Thoracic aorta (tissue), 2 donors: ENCODE measurements at places on chromosomes 1 and 21.
A peak's percentile ranks its signal among the peaks of the same experiment; 100 is the strongest.

DNA sequence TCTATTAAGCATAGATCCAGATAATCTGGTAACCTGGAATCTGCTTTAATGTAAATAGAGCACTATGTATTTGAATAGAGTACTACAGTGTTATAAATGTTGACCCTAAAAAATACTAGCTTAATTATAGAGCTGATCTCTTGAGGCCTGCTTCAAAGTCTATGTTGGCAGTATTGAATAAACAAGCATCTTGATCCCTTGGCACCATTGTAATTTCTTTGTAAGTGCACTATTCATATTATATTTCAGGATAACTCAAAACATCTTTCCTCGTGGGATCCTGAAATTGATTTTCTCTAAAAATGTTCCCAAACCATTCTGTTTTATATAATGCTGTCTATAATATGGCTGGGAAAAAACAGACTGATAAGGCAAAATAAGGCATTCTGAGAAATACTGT is 10.8 kb downstream of the CTTNBP2NL start:
- DNase-seq, result no peak

DNA sequence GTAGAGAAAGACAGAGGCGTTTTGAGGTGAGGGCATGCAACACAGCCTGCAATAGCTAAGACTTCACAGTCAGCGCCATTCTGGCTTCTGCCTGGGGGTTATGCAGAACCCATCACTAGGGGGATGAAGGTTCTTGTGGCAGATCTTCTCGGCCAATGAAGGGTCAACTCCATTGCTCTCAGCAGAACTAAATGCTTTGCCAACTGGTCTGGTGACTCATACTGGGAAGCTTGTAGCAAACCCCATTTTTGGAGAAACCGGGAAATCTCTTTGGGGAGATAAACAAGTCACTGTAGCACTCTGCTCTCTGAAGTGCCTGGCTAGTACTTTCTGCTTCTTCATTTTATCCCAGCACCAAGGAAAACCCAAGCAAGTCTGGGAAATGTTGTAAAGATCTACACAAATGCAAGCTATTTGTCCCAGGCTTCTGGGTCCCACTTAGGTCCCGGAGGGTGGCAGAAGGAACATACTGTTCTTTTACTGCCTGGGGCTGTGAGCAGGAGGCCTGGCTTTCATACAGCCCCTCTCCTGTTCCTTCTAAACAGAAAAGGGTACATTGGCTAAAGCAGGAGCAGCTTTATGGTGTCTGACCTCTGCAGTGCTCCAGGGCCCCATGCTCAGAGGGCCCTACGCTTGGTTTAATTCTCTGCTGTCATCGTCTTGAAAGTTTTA is 28.8 kb downstream of the SHISA4 start:
- peak; percentile 60 for DNase-seq

DNA sequence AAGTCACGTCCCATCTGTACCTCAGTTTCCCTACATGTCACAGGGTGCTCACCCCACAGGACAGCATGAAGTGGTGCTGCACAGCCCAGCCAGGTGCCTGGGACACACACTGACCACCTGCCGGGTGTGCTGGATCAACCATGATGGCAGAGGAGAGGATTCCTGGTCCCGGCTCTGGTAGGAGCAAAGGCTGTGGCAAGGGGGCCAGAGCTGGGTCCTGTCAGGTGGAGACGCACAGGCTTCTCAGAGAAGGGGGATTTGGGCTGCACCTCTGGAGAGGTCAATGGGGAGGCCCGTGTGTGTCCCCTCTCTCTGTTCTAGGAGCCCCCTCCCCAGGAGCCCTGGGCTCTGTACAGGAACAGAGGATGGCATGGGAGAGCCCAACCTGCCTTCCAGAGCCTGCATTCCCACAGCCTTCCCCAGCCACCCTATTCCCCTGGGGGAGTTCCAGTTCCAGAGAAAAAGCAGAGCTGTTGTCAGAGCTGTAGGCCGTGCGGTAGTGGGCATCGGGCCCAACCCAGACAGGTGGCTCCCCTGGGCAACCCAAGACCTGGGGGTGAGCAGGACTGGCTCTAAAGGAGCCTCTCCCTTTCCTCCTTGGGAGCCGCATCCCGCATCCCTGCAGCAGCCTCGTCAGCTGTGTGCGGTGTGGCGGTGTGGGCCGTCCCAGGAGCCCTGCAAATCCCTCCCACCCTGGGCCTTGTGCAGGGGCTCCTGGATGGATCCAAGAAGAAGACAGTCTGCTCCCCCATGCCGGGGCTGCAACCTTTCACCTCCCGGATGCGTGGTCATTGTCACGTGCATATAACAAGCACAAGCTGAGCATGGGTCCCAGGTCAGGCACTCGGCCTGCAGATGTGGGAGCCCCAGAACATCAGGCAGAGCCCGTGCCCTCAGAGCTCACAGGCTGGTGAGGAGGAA is 2.9 kb upstream of the TFF3 start:
- DNase-seq, result no peak

- DNase-seq, result no peak
Measured at GRCh38 chr1:107551456-107551855, 410.6 kb downstream of the NTNG1 start.

DNA sequence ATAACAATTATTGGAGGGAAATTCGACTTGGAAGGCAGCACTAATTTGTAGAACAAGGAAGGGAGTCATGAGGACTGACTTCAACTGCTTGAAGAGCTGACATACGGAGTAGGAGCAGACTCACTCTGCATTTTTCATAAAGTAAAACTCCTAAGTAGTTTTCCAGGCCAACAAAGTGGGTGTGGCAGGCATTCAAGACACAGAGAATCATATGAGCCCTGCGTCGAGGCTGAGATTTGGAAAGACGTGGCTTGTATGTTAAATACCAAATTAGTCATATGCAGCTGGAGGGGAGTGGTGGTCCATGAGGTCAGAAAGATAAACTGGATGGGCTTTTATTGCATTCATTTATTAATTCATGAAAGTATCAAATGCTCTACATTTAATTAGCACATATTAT is 255.7 kb upstream of the JUN start:
- DNase-seq, result no peak

DNA sequence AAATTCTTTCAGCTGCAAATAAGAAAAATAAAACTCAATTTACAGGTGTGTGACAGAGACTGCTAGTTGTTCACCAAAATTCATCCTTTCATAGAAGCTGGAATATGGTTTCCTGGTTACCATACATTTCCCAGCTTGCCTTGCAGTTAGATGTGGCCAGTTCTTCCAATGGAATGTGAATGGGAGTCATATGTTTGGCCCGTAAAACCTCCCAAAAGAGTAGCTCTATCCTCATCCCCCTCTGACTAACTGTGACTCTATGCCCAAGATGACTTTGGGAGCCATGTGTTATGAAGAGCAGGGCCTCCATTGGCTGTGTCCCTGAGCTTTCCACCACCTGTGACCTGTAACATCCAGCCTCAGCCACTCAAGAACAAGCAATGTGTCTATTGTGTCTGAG is 90.6 kb upstream of the NGF start:
- no peak for DNase-seq

DNA sequence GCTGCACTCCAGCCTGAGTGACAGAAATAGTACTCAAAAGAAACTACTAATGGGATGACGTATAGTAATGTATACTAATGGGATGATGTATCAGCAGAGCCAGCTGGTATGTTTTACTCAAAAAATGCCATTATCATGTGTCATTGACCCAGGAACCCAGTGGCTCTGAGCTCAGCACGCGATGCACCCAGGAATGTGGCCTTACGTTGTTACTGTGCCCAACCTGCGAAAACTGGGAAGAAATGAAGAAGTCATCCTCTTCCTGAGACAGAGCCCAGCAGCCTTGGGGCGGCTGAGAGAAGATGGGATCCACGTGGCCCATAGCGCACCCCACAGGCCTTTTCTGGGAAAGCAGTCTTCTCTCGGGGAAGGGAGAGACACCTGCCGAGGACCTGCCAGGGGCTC is 8.8 kb downstream of the UBE2J2 start:
- DNase-seq, result no peak

GRCh38 chr1:27332536-27333281 is 9.1 kb upstream of the SYTL1 start:
- DNase-seq, result no peak

GRCh38 chr1:153791648-153792253 is 16.5 kb downstream of the SLC27A3 start:
- DNase-seq, result no peak

DNA sequence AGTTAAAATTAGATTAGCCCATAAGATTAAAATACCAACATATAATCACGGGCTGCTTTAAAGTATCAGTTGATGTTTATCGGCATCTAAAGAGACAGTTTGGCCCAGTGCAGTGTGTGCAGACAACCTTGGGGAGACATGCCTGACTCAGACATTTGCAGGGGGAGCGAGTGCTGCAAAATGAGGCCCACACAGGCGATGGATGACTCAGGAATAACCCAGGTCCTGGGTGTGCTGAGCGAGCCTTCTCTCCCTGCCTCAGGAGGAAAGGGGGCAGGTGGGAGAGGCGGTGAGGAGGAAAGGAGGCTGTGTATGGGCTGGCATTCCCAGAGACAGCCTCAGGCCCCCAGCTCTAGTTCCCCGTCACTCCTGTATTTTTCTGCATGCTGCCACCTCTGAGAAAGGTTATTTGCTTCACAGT is 9.0 kb downstream of the SLC9A1 start:
- peak; percentile 36 for DNase-seq

DNA sequence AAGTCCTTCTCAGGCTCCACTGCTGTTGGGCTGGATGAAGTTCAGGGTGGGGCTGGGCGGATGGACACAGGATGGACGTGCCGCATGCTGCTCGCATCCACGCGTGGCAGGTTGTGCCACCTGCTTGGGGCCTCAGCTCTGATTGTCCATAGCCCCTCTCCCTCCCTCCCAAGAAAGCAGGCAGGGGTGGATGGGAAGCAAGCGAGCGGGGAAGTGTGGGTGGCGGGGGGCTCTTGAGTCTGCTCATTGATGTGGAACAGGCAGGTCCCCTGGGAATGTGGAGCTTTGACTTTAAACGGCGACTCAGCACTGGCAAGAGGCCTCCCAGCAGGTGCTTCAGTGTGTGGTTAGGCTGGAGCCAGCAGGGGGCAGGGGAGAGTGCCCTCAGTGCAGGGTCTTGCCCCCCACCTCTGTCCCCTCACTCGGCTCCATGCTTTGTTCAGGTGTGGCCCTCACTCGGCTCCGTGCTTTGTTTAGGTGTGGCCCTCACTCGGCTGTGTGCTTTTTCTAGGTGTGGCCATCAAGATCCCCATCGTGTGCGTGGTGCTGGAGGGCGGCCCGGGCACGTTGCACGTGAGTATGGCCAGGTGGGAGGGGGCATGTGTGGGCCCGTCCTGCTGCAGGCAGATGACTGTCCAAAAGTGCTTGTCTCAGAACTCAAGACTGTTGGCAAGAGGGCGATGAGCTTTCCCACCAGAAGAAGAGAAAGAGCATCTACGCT is 23.9 kb downstream of the TRPM2 start:
- no peak for DNase-seq

DNA sequence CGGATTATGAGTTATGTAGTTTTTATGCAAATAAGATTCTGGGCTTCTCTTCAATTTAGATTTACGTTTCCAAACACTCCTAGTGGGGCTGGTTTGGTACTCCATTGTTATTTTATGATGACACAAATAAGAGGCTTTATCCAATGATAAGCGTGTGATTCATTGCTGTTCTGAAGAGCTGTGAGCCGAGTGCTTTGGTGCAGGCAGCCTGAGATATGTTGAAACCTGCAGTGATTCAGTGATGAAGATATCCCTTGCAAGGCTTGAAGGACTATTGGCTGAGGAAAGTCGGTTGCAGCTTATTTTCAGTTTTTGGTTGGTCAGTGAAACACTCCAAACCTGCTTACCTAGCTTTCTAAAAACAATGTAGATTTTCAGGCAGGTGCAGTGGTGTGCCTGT is 112.2 kb downstream of the RYR2 start:
- no peak for DNase-seq

GRCh38 chr1:67401443-67401842 is 28.8 kb downstream of the SERBP1 start:
- DNase-seq, result no peak

DNA sequence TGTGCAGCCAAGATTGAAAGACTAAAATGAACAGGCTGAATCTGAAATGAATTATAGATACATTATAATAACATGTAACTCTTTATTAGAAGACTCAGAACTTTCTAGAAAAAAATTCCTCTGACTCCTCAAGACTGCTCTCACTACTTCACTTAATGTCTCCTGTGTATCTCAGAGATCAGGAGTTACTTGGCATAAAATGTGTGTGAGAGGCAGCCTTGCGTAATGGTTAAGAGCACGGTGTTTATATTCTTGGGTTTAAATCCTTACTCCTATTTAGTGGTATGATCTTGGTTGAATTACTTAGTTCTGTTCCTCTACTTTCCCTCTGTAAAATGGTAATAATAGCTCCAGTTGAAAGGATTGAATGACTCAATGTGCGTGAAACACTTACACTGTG is 634.9 kb downstream of the LTN1 start:
- DNase-seq, result no peak

DNA sequence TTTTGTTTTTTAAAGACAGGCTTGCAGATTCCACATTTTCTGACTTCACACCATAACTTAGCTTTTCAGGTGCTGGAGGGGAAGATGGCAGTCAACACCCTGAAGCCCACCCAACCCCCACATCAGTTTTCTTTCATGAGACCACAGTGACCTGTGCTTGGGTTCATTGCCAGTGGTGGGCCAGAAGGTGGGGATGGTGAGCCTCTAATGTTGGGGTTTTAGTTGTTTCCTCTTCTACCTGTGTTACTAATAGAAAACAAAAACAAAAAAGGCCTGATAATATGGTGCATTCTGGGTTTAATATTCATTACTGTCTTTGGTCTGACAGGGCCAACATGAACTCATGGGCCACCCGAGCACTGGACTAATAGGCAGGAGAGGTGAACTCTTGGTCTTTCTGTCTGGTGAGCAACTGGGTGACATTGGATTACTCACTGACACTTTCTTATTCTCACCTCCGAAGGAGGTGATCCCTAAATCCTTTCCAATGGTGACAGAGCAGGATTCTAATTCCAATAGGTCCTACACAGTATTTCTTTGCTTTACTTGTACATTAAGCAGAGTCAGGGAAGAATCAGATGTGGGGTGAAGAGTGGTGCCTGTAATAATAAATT is 132.8 kb downstream of the CLIC6 start:
- no peak for DNase-seq

DNA sequence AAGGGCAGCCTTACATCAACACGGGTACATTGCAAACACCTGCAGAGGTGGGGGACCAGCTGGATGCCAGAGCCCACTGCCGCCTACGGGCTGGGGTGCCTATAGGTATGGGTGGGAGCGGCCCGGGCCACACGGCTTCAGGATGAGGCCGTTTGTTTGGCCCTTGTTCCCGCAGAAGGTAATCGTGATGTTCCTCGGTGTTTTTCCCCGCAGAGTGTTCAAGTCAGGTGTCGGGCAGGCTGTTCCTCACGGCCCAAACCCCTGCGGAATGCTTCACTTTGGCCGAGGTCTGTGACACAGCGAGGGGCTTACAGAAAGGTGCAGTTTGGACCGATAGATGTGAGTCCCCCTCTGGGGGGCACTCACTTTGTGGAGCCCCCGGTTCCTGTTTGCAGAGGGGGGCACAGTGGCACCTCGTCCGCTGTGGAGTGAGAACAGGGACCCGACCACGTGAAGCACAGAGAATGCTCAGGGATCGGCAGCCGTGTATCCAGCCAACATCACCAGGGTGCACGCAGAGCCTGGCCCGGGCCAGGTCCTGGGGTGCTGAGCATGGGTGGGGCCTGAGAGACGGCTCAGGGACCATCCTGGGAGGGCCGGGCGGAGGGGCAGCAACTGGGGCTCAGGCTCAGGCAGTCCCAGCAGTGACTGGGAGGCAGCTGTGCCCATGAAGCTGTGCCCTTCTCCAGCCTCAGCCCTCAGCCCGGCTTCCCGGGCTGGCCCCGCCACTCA is 453 bp upstream of the TTLL10 start:
- no peak for DNase-seq

- no peak for DNase-seq
Measured at GRCh38 chr21:38505654-38506523, 7.6 kb upstream of the ERG start.
